ENCODE measurements at places on chromosomes 11 and 22.
A peak's percentile ranks its signal among the peaks of the same experiment; 100 is the strongest.

GRCh38 chr11:74465291-74465708 lies 2.0 kb downstream of the KCNE3 start:
- no peak overlapping the region for H3K4me3 ChIP-seq
- H3K36me3 ChIP-seq = no peaks in the 10 kb centered on the region
- no peak overlapping the region for H3K27ac ChIP-seq
- no peak for DNase-seq
- no peaks in the 10 kb centered on the region for H3K4me1 ChIP-seq
- H3K27me3 ChIP-seq = no peaks in the 10 kb centered on the region

DNA sequence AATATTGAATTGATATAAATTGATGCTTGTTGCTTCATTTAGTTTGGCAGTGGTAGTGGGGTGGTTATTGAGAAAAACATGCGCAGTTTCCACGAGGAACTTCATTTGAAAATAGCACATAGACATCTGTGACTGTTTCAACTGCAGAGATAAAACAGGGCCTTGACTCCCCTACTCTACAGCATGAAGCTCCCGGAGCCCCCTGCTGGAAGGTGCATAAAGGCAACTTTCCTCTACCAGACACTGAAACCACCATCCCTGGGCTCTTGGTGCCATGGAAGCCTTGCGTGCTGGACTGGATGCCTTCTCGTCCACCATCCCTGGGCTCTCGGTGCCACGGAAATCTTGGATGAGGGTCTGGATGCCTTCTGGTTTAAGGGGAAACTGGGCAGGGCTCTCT lies 195.9 kb downstream of the CSNK2A3 start:
- no peaks in the 10 kb centered on the region for H3K36me3 ChIP-seq
- H3K4me3 ChIP-seq = no peak overlapping the region
- DNase-seq = no peak

DNA sequence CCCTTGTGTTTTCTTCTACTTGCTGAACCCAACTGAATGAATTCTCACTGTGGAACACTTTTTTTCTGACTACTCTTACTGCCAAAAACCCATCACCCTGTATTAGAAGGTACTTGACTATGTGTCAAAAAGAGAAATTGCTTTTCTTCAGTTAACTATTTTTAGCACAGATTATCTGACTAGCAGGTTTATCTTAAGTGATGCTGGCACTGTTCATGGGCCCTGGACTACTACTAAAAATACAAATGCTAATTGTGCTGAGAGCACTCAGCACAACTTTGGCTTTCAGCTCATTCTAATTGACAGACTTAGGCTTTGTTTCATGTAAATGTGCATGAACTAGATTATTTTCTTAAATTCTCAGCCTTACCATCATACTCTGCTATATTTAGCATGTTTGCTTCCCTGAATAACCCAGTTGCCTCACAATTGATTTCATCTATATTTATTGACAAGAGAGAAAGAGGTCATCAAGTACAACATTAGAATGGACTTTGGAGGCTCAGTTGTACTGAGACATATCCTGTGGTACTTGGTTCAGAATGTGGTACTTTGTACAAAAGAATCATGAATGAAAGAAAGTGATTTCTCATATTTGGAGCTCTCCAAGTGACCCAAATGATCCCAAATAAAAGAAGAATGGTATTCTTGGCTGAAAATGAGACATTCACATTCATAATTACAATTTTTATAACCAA lies 478.3 kb downstream of the KCNA4 start:
- no peaks in the 10 kb centered on the region for H3K36me3 ChIP-seq
- no peak for DNase-seq
- H3K4me3 ChIP-seq = no peak overlapping the region
- no peaks in the 10 kb centered on the region for H3K4me1 ChIP-seq

DNA sequence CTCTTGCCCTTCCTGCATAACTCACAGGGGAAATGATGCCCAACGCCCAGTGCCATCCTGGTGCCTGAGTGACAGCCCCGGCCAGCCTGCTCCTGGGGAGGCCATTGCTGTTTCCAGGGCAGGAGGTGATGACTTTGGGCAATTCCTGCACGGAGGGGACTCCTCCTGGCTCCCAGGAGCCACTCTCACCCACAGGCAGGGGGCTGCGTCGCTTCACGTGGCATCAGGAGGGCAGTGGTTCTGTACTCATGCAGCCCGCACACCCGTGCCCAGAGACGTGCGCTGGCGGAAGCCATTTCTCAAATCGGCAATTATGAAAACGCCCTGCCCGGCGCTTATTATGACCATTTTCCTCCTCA lies 272.3 kb downstream of the CTTN start:
- DNase-seq = no peak
- H3K36me3 ChIP-seq = no peaks in the 10 kb centered on the region
- H3K27me3 ChIP-seq = no peaks in the 10 kb centered on the region
- H3K4me1 ChIP-seq = no peaks in the 10 kb centered on the region
- H3K4me3 ChIP-seq = no peak overlapping the region

GRCh38 chr11:129410395-129410960 lies 34.8 kb downstream of the BARX2 start:
- H3K4me3 ChIP-seq = no peak overlapping the region
- H3K4me1 ChIP-seq = no peaks in the 10 kb centered on the region

- H3K4me3 ChIP-seq = no peak overlapping the region
- peak overlapping the region; percentile 58 for H3K27ac ChIP-seq
- H3K4me1 ChIP-seq = peaks cover 13% of the 10 kb centered on the region
- H3K27me3 ChIP-seq = no peaks in the 10 kb centered on the region
- no peaks in the 10 kb centered on the region for H3K36me3 ChIP-seq
- no peak for DNase-seq
These were observed 29.5 kb downstream of the TIMP3 start for GRCh38 chr22:32830957-32831356.

- DNase-seq = no peak
- H3K27ac ChIP-seq = no peak overlapping the region
- peaks cover 3% of the 10 kb centered on the region for H3K4me1 ChIP-seq
- no peaks in the 10 kb centered on the region for H3K36me3 ChIP-seq
- no peak overlapping the region for H3K4me3 ChIP-seq
- no peaks in the 10 kb centered on the region for H3K27me3 ChIP-seq
These were observed 2.6 kb downstream of the PACSIN2 start for GRCh38 chr22:43012390-43012789.

- H3K27me3 ChIP-seq = no peaks in the 10 kb centered on the region
- no peak overlapping the region for H3K27ac ChIP-seq
- no peak for DNase-seq
- no peaks in the 10 kb centered on the region for H3K36me3 ChIP-seq
These were observed 44.1 kb downstream of the MCM5 start for GRCh38 chr22:35443790-35444684.

DNA sequence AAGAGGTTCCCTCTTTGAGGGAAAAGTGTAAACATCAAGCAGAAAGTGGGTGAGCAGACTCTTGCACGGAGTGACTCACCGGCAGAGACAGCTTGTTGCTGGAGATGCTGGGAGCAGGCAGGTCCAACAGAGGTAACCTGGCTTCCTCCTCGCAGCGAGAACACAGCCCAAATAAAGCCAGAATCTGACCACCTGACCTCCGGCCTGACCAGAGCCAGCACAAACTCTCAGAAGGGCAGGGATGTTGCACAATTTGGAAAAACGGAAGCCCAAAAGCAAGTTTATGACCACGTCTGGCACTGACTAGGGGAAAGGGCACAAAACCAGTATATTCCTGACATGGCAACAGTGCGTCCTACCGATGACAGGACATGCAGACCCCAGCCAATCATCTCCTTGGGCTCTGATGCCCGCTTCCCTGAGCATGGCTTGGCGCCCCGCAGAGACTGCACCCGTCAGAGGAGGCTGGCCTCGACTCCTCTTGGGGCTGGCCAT lies 5.4 kb downstream of the SMCO4 start:
- H3K36me3 ChIP-seq = no peaks in the 10 kb centered on the region
- peak; percentile 45 for DNase-seq
- no peaks in the 10 kb centered on the region for H3K27me3 ChIP-seq
- H3K27ac ChIP-seq = peak overlapping the region; percentile 55
- no peak overlapping the region for H3K4me3 ChIP-seq
- peaks cover 21% of the 10 kb centered on the region for H3K4me1 ChIP-seq

DNA sequence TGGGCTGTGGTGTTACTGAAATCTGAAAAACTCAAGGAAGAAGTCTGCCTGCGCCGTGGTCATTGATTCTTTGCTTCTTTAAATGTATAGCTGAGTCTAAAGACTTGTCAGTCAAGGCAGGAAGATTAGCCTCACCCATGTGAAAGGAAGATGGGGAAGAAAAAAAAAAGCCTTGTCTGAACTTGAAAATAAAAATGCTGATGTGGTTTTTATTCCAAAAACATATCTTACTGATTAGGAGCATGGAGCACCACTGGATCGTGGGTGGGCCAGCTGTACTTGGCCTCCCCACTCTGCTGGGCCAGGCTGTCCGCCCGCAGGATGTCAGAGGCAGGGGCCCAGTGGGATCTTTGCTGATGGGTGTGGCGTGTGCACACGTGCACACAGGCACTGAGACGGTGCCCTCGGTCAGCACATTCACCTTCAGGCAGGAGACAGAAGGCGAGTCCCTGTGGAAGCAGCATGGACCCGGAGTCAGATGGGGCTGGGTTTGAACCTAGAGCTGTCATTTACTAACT lies 111.9 kb downstream of the WNT7B start:
- H3K4me1 ChIP-seq = peaks cover 11% of the 10 kb centered on the region
- H3K27me3 ChIP-seq = peaks cover 6% of the 10 kb centered on the region
- DNase-seq = no peak
- no peak overlapping the region for H3K27ac ChIP-seq
- no peaks in the 10 kb centered on the region for H3K36me3 ChIP-seq
- H3K4me3 ChIP-seq = no peak overlapping the region

GRCh38 chr22:36902143-36902926 lies 11.1 kb upstream of the CSF2RB start:
- no peak overlapping the region for H3K27ac ChIP-seq
- H3K4me3 ChIP-seq = no peak overlapping the region
- no peaks in the 10 kb centered on the region for H3K4me1 ChIP-seq

GRCh38 chr11:92894197-92894596 lies 75.3 kb upstream of the MTNR1B start:
- no peak overlapping the region for H3K4me3 ChIP-seq
- DNase-seq = no peak
- no peaks in the 10 kb centered on the region for H3K36me3 ChIP-seq

DNA sequence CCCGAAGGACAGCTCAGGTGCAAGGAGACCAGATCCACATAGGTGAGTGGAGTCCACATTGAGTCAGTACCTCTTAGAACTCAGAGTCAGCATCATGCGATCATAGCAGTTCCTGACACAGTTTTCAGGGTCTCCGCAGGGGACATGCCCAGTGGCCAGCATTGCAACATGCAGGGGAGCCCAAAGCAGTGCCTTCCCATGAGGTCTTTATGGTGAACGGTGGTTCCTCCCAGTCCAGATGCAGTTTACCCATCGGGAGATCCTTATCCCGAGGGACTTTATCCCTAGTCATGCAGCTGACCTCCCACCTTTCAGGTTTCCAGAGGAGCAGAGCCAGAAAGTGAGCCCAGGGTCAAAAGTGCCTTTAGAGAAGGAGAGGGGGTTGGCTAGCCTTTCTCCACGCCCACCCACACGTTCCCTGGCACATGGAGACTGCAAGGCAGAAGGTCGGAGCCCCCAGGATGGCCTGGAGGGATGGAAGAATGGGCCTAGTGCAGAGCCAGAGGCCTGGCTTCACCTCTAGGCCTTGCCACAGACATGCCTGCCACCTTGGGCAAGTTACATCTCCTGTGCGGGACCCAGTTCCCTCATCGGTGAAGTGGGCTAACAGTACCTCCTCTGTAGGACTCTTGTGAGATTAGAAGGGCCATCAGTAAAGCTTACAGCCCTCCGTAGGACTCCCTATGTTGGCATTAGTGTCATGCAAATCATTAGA lies 6.4 kb downstream of the KCTD17 start:
- H3K36me3 ChIP-seq = no peaks in the 10 kb centered on the region
- H3K4me1 ChIP-seq = no peaks in the 10 kb centered on the region
- H3K4me3 ChIP-seq = no peak overlapping the region
- H3K27me3 ChIP-seq = no peaks in the 10 kb centered on the region
- DNase-seq = no peak

DNA sequence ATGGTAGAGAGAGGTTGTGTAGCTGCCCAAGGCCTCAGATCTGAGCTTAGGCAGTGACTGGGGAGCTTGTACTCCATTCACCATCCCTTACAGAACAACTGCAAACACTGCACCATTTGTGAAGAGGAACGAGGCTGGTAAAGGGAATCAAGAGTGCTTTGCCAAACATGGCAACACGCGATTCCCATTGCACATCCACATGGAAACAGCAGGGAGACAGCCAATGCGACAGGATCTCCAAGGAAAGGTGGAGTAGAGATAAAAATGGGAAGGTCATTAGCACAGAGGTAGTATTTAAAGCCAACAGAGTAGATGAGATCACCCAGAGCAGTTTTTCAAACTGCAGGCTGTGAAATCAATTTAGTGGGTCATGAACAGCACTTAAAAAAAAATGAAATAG lies 42.0 kb downstream of the TCF20 start:
- H3K4me1 ChIP-seq = no peaks in the 10 kb centered on the region
- H3K4me3 ChIP-seq = no peak overlapping the region
- no peak for DNase-seq
- no peaks in the 10 kb centered on the region for H3K36me3 ChIP-seq
- H3K27me3 ChIP-seq = no peaks in the 10 kb centered on the region

GRCh38 chr22:27206374-27207133 lies 549.2 kb downstream of the MIAT start:
- no peak for DNase-seq
- no peaks in the 10 kb centered on the region for H3K4me1 ChIP-seq
- no peak overlapping the region for H3K4me3 ChIP-seq
- H3K27ac ChIP-seq = no peak overlapping the region
- H3K27me3 ChIP-seq = no peaks in the 10 kb centered on the region

DNA sequence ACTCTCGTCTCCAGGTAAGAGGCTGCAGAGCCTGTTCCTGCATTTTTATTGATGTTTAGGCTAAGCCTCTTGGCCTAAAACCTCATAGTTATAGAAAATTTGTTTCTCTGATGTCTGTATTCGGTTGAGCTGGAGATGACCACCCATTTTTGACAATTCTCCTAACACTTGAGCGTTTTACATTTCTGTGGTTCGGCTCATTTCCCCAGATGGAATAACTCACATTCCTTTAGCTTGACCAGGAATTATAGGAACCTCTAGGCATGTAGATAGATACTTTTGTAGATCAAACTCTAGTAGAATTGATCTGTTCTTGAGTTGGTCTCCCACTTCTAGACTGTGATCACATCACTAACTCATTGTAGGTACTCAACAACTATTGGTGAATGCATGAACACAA lies 172.6 kb upstream of the CADM1 start:
- H3K27me3 ChIP-seq = no peaks in the 10 kb centered on the region
- DNase-seq = no peak
- H3K4me1 ChIP-seq = no peaks in the 10 kb centered on the region

DNA sequence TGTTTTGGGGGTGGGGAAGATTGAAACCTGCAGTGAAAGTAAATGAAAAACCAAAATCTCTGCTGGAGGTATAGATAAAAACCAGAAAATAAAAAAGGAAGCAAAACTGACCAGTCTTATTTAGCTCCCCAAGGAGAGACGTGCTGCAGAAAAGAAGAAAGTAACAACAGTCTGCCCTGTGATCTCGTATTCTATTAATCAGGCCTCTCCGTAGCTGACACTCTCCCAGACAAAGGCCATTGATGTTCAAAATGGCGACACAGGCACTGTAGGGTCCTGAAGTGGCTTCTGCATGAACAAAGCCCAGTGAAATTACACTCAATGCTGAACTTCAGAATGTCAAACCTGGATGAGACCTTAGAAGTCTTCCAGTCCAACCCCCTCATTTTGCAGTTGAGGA lies 106.6 kb downstream of the NXPE2 start:
- H3K27me3 ChIP-seq = no peaks in the 10 kb centered on the region
- no peaks in the 10 kb centered on the region for H3K36me3 ChIP-seq
- H3K4me3 ChIP-seq = no peak overlapping the region
- H3K4me1 ChIP-seq = no peaks in the 10 kb centered on the region
